ENCODE measurements at places on chromosomes 4 and X.
A peak's percentile ranks its signal among the peaks of the same experiment; 100 is the strongest.

- DNase-seq, result no peak
These were observed 11.4 kb downstream of the ADH5 start for GRCh38 chr4:99077177-99077576.

GRCh38 chr4:146098978-146099377 is 76.5 kb upstream of the LSM6 start:
- DNase-seq, result no peak

GRCh38 chr4:184620212-184620867 is 28.9 kb downstream of the CASP3 start:
- DNase-seq, result no peak

GRCh38 chr4:86089781-86090323 is 270.0 kb downstream of the MAPK10 start:
- DNase-seq, result peak; percentile 15

DNA sequence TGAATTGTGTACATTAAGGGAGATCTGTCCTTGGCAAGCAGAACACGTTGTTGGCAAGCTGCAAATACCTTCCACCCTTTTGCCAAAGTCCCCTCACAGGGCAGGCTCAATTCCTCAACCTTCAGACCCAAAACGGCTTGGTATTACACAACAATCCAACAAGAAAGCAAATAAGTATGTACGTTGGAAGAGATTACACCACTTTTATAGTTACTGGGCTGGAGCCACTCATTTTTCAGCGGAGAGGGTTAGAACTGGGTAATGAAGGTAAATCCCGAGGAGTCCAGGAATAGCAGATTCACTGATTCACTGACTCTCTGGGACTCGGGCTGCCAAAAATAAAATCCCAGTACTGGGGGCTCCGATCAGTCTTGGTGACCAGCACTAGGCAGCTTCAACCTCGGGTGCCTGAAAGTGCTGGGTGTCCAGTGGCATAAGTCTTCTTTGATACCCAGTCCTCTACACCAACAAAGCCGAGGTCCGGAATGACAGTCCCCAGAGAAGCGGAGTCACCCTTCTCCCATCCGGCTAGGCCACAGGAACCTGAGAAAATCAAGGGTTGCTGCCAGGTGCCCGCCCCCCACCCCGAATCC is 587 bp downstream of the TIMM8A start:
- DNase-seq, result no peak

- peak; percentile 26 for DNase-seq
These were observed 886.2 kb downstream of the ARAP2 start for GRCh38 chr4:35358001-35358584.

DNA sequence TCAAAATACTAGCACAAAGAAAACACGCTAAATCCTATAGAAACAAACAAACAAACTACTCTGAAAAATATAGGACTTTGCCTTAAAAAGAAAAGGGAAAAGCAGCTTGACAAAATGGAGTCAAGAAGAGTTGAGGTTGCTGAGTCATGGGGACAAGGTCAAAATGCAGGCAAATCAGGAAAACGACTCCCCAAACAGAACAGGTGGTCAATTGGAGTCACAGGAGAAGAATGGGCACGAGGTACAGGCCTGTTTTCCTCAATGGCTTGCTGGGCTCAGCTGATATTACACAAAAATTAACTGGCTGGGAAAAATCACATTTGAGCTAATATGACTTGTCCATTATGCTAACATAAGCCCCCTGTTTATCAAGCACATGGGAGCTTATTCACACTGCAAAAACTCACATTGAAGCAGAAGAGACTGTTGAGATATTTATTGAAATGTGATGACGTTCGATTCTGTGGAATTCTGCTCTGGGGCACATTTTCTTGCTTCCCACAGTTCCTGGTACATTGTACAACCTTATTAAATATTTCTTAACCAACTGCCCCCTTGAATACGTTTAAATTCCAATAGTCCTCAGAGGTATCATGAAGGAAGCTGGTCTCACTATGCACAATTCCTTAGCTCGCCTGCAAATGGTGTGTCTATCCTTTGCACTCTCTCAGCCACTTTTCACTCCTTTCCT is 1622.1 kb downstream of the STIM2 start:
- DNase-seq, result peak; percentile 12

DNA sequence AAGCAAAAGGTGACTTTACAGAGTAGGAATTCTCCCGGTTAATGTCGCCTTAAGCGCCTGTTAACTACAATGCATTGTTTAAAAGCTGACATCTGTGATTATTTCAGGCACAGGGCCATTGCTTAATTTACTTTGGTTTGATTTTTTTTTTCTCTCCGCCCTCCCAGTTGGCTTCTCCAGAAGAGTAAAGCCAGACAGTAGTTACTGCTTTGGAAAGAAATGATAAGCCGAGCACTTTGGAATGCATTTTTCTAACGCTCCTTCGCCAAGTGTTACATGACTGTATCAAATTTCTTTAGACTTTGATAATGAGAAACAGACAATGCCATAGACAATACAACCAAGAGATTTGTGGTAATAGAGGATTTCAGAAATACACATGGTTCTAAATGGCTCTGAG is 383.0 kb upstream of the TENM3 start:
- no peak for DNase-seq

GRCh38 chr4:176774852-176775251 is 17.9 kb downstream of the VEGFC start:
- no peak for DNase-seq

DNA sequence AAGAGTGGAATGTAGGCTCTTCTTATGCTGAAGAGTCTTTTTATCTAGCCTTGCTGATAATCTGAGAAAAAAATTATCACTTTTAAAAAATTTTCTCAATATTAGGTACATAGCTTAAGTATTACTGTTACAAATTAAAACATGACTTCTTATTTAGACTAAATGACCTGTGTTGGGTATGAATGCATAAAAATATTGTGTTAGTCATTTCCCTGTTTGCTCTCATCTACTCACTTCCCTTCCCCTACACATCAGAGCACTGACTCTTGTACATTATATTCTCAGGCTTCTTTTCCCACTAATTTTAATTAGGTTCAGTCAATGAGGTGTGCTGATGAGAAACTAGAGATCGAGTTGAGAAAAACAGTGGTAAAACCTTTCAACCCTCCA is 881.0 kb downstream of the PCDH18 start:
- DNase-seq, result no peak

- DNase-seq, result no peak
These were observed 16.9 kb downstream of the AWAT2 start for GRCh38 chrX:70032792-70033191.

GRCh38 chr4:162865102-162865501 is 301.6 kb downstream of the NAF1 start:
- DNase-seq, result peak; percentile 25

DNA sequence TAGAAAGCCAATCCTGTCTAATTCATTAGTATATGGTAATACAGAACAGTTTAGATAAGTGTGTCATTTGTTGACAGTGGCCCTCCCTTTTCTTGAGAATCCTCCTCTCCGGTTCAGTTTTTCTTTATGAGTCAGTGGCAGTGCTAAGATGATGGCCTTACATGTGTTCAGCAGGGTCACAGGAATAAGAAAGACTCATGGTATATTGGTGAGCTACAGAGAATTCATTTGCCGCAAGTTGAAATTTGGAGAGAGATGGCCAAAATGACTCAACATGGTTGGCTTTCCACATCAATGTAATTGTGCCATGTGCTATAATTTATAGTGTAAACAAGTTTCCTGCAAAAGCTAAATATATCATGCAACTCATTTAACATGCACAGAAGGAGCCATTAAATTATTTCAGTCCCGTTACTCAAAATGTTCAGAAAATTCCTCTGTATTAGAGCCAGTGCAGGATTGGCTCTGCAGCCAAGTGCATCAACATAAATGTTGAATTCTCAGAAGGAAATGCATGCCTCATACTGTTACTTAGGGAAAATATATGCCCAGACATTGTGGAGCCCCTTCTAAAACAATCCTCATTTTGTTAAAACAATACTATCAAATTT is 374.3 kb downstream of the AFF2 start:
- no peak for DNase-seq

DNA sequence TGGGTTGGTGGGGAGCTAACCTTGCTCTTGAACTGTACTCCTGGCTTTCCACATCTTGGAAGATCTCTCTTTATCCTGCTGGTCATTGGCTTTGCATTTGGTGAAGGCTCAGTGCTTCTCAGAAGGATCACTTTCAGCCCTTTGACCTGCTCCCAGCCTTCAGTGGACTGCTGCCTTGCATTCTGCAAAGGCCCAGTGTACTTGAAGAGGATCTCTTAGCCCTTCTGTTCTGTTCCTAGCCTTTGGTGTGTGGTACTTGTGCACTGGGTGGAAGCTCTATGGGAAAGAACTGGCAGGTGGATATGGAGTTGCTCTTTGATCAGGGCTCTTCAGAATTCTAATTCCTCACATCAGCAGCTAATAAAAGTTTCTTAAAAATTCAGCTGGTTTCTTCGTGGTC is 46.5 kb downstream of the FGF2 start:
- DNase-seq, result no peak

GRCh38 chrX:74922922-74923543 is 2.2 kb downstream of the NEXMIF start:
- DNase-seq, result no peak

- no peak for DNase-seq
These were observed 20.0 kb upstream of the TMEM128 start for GRCh38 chr4:4267981-4268380.

DNA sequence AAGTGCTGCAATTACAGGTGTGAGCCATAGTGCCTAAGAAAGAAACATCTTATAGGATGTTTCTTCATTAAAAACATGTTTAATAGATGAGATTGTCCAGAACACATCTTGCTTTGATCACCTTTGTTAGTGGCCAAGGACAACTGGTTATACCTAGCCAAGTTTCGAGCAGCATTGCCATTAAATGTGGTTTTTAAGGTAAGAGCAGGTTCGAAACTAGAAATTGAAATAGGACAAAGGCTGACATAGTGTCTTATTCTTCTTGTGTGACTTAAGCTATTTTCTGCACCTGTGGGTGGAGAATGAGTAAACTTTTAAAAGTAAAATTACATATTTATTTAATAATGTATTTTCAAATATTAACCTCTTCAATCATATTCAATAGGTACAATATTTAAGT is 59.0 kb downstream of the RBPJ start:
- no peak for DNase-seq

GRCh38 chrX:19814778-19815177 is 72.6 kb downstream of the SH3KBP1 start:
- DNase-seq, result no peak

DNA sequence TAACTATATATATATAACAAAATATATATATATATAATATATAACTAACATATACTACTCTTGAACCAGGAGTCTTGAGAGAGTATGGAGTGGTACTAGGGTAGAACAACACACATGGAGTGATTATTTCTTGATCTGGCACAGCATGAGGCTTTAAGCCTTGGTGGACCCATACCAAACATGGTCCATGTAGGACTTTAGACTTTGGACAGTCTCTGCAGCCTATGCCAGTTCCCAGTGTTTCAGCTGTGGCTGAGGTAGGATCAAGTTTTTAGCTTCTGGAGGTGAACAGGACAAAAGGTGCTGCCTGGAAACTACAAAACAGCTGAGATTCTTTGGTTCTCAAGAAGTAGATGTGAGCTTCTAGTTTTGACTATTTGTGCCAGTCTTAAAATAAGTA is 20.6 kb downstream of the CORIN start:
- no peak for DNase-seq

DNA sequence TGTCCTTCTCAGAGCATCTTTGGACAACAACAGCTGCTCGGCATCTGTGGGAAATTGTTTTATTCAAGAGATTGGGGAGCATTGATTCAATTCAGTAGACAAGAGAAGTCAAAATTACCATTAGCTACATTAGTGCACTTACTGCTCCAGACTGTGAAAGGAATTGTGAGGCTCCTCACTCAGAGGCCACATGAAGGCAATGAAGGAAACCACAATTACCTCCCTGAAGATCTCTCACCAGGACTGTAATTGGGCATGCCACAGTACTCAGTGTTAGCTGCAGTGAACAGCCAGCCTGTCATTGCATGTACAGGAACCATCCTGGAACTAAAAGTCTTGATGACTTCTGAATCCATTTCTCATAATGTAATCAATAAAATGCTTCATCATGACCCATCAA is 144.8 kb downstream of the PPA2 start:
- no peak for DNase-seq

- DNase-seq, result no peak
These were observed 40.1 kb upstream of the MGST2 start for GRCh38 chr4:139625482-139625881.

GRCh38 chrX:4668802-4669536 is 955.5 kb upstream of the PRKX start:
- DNase-seq, result no peak

DNA sequence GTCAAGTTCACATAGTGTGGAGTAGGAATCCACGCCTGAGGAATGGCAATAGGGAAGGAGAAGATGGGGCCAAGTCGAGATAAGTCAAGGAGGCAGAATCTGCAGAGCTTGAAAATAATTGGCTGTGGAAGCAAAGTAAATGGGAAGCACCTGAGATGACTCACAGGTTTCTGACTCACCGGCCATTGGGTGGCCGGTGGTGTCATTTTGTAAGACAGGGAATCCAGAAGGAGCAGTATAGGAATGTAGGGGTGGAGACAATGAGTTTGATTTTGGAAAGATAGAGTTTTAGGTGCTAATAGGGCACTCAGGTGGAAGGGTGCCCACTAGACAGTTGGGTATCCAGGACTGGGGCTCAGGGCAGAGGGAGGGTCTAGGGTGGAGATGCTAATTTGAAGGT is 201.0 kb upstream of the MAMLD1 start:
- DNase-seq, result no peak

GRCh38 chrX:108712886-108713285 is 23.5 kb downstream of the IRS4 start:
- DNase-seq, result no peak

DNA sequence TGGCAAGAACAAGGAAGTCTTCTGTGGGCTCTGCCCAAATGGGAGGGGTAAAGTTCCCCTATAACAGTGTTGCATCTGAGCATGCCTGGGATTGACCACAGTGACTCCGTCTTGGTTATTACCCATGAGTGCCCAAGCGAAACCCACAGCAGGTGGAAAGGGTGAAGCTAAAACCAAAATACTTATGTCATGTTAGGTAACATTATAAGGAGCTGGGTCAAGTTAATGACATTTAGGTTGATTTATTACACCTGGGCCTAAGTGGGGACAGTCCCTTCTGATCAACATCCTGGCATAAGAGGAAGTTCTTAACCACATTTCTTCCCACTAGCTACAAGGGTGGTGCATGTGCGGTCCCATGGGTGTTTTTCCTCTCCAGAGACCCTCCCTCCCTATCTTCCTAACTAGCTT is 1.3 kb upstream of the ZNF732 start:
- DNase-seq, result no peak

- no peak for DNase-seq
These were observed 245.3 kb upstream of the PITX2 start for GRCh38 chr4:110867981-110868720.

DNA sequence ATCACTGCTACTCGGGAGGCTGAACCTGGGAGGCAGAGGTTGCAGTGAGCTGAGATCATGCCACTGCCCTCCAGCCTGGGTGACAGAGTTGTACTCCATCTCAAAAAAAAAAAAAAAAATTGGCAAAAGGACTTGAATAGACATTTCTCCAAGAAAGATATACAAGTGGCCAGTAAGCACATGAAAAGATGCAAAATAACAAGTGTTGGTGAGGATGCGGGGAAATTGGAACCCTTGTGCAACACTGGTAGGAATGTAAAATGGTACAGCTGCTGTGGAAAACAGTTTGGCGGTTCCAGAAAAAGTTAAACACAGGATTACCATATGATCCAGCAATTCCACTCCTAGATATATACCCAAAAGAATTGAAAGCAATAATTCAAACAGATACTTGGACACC is 19.4 kb downstream of the RBM10 start:
- DNase-seq, result no peak

GRCh38 chr4:5992828-5993321 is 25.4 kb downstream of the C4orf50 start:
- DNase-seq, result no peak

- DNase-seq, result peak; percentile 31
These were observed 91.4 kb downstream of the CLNK start for GRCh38 chr4:10593130-10593529.

Data from GM23338 (cell line).